ENCODE measurements at places on chromosomes 1 and 21.

- no peak for DNase-seq
Measured at GRCh38 chr1:220565670-220566069, 37.7 kb downstream of the MARK1 start.

GRCh38 chr1:237851210-237851845 is 39.4 kb downstream of the ZP4 start:
- DNase-seq, result no peak

DNA sequence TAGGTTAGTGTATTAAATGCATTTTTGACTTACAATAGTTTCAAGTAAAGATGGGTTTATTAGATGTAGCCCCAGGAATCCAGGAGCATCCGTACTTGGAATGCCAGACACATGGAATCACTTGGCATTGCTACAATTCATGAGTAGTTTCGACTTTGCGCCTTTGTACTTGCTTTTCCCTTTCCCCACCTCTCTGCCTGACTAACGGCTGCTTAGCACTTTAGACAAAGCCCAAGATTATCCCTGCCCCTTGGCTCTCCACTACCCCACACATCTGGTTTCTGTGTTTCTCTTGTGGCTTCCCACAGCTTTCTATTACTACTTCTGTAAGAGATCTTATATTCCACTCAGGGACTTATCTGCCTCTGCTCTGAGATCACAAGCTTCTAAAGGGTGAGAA is 397.7 kb upstream of the POU3F1 start:
- DNase-seq, result no peak

DNA sequence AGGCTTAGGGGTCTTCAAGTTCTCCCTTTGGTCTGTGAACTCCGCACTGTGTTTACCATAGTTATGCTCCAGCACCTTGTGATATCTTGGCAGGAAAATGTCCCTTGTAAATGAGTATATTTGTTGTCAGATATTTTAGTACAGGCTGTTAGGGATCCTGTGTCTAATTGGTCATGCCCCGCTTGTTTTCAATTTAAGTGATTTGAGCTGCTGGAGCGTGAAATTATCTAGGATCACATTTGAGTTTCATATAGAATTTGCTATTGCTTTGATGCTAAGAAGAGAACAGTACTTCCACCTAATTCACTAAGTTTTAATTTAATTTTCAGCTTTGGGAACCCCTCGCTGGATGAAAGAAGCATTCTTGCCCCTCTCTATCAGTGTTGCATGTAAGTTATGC is 15.4 kb upstream of the TOR3A start:
- DNase-seq, result no peak

GRCh38 chr1:228920831-228921230 is 185.6 kb downstream of the RHOU start:
- no peak for DNase-seq

GRCh38 chr1:57235730-57236510 is 187.9 kb downstream of the DAB1 start:
- DNase-seq, result no peak

GRCh38 chr21:27561116-27561515 is 594.2 kb upstream of the ADAMTS5 start:
- no peak for DNase-seq

GRCh38 chr21:21231913-21232312 is 233.7 kb downstream of the NCAM2 start:
- no peak for DNase-seq

Data from GDM1 (cell line).